OCI-LY7 (cell line): ENCODE measurements at places on chromosomes 6 and 20.

GRCh38 chr6:34130862-34131261, 15.0 kb downstream of the GRM4 start:
- no peak for DNase-seq

DNA sequence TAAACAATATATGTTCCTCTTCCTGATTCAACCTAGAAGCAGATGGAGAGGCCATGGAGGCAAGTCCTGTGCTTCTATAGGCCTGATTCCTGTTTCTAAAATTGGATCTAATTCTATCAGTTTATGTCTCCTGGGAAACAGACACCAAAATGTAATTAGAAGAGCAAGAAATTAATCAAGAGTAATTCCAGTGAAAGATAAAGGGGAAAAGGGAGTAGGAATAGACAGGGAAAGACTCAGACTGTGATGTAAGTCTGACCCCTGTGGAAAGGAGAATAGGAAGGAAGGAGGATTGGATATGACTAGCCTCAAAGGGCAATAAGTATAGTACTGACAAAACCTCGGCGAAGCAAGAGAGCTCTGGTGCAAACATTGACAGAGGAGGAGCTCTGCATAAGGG, 33.9 kb upstream of the FBXO30 start:
- no peak for DNase-seq

GRCh38 chr6:154257067-154257466, 99.5 kb downstream of the IPCEF1 start:
- no peak for DNase-seq

GRCh38 chr6:124962639-124963415, 590 bp downstream of the RNF217 start:
- no peak for DNase-seq

GRCh38 chr6:116268589-116269293, 11.0 kb downstream of the TSPYL1 start:
- peak; percentile 77 for DNase-seq

DNA sequence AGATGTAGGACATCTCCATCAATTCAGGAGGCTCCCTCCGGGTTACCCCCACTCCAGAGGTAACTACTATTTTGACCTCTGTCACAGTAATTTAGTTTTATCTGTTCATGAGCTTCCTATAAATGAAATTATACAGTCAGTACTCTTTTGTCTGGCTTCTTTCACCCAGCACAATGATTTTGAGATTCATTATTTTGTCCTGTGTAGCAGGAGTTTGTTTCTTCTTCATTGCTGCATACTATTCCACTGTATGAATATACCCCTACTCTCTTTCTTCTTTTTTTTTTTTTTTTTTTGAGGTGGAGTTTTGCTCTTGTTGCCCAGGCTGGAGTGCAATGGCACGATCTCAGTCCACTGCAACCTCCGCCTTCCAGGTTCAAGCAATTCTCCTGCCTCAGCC, 11.8 kb upstream of the AP5S1 start:
- no peak for DNase-seq

- DNase-seq, result peak; percentile 79
Measured at GRCh38 chr6:710601-711571, 17.9 kb upstream of the EXOC2 start.

DNA sequence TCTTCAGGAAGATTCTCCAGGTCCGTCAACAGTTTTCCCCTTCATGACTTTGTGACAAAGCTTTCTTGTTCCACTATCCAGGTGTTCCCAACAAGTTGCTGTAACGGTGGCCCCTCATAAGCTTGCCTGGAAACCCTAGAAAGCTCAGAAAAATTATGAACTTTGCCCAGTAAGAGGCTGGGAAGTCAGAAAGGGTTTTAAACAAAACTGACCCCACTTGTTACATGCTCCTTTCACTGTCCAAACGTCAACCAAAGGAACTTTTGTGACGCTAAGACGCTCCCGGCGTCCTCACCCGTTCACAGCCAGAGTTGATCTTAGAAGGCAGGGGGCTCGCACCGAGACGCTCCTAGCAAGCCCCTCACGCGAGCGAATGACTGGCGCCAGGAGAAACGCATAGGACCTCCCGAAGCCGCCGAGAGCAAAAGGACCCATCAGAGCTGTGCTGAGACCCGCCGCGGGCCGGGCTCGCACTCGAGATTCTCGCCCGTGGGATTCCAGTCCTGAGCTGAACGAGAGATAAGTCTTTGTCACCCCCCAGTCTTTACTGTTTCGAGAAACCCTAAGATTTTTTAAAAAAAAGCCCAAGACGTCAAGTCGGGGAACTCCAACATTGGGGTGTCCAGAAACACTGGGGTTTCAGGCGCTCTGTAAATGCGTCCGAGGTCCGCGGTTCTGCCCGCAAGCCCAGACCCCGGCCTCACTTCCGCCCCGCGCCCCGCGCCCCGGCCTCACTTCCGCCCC, 544 bp upstream of the ACAT2 start:
- DNase-seq, result peak; percentile 52
